ENCODE measurements at places on chromosomes 5 and 9.

GRCh38 chr5:138469540-138470321 is 4.5 kb downstream of the EGR1 start:
- DNase-seq, result no peak

GRCh38 chr5:120372899-120373298 is 91.2 kb upstream of the PRR16 start:
- no peak for DNase-seq

DNA sequence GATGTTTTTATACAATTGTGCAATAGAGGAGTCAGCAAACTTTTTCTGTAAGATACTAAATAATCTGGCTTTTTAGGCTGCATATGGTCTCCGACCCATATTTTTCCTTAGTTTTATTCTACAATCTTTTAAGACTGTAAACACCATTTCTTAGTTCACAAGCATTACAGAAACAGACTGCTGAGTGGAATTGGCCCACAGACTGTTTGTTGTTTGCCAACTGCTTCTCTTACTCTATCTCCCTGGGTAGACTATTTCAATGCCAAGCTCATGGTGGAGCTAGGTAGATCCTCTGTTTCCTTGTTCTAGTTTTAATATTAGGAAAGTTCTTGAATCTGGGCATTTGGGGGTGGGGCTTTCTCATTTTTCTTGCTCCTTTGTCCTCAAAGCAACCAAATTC is 857.6 kb downstream of the TLE1 start:
- no peak for DNase-seq

DNA sequence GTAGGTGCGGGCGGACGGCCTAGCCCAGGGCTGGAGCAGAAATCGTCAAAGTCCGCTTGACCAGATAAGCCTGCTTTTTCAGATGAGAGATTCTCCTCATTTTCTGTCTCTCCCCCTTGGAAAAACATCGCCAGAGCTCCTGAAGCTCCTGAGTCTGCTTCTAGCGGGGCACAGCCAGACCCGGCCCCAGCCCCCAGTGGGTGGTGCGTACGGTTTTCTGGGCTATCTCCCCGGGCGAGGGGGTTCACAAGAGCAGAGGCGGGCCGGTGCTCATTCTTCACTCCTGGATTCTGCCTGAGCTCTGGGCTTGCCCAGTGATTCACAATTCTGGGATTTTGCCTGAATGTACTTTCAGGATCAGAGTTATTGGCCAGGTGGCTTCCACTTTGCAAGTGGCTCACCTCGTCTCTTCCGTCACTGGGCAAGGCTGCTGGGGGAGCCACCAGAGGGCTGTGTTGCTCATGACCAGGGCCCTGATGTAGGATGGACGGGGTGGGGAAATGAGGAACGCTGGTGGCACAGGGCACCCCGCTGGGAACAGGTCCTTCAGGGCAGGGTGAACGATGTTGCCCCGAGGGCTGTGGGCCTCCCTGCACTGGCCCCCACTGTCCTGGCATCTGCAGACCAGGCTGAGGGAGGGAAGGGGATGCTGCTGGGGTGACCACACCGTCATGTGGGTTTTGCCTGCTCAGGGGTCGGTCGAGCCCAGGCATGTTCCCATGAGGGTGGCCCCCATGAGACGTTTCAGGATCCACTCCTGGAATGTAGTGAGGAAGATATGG is 6.3 kb downstream of the SEC16A start:
- DNase-seq, result no peak

DNA sequence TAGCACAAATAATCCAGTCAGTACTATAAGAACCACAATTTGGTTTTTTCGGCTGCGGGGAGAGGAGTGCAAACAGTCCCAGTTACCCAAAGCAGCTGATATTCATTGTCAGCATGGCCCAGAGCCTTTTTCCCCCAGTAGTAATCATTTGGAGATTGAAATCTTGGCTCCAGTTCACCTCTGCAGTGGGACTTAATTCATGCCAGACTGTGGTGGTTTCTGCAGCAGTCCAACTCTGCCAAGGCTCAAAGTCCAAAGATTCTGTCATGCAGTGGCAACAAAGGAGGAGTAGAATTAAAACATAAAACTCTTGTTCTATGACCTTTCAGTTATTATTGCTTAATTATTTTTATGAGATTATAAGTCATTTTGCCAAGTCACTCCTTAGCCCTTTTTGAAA is 25.0 kb upstream of the TRIM36 start:
- no peak for DNase-seq

Data from GM06990 (cell line).